ENCODE measurements at places on chromosomes 2 and 18.

GRCh38 chr2:75284345-75284744 lies 85.0 kb upstream of the TACR1 start:
- no peak for DNase-seq

- DNase-seq: no peak
Measured at GRCh38 chr2:187826023-187826422, 271.8 kb upstream of the TFPI start.

DNA sequence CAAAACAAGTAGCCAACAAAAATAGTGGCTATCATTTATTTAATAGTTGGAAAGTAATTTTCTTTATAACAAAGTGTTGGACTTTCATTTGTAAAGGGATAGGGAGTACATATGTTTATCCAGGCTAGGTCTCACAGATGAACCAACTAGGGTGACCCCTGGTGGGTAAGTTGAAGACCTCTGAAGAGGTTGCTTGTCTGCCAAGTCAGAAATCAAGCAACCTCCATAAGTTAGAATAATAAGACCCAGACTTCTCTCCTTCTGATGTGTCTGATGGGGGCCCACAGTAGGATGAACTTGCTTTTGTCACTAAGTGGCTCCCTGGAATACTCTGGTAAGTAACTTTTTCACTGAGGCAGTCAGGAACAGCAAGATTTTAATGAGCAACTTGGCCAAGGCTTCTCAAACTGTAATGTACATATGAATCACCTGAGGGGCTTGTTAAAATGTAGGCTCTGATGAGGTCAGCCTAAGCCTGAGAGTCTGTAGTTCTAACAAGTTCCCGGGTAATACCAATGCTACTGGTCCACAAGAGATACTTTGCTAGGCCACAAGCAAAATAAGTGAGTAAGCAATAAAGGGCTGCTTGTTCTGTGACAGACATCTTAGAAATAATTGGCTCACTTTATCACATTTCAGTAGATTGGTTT lies 319.6 kb downstream of the PIK3C3 start:
- DNase-seq: no peak

DNA sequence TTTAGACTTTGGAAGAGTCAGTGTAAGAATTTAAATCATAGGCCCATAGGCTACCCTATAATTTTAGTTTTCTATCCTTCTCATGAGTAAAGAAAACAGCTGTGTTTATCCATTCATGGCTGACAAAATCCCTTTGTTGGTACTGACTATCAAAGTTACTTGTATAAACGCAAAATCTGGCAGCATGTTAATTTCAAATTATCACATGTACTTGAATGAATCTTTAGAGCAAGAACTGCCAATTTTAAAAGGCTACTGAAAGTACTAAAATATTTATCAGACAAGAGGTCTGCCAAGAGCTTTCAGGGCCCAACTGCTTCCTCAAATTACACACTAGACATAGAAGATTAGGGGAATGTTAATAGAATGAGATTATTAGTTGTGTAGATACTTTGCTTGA lies 66.6 kb downstream of the MYL12B start:
- no peak for DNase-seq

DNA sequence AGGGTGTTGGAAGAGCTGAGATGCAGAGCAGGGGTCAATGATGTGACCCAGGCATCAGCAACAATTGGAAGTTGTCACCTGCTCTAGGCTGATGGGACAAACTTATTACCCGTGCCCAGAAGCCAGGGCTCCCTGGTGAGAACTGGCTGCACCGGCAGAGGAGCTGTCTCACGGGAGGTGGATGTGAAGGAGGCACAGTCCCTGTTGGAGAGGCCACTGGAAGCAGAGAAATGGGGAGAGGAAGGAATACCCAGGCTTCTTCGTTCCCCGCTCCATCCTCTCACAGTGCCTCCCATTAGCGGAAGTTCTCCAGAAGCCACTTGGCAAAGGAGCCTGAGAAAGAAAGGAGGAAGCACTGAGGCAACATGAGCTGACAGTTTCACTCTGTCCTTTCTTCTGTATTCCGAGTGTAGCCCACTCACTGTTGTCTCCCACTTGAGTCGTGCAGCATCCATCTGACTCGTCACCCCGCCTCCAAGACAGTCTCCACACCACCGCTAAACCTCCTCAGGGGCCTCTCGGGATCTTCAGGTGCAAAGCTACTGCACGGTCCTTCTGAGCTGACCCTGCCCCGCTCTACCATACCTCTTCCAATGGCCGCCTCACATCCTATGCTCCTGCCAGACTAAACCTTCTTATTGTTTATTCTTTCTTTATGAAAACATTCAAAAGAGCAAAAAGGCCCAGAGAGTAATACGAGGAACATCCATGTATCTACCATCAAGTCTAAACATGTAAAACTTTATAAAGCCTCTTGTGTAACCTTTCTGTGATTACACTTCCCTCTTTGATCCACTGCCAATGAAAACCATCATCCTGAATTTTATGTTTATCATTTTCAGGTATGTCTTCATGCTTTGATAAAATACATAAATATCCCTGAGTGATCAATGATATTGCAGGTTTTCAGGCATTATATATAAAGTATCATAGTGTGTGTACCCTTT lies 19.1 kb upstream of the AFTPH start:
- DNase-seq: no peak

DNA sequence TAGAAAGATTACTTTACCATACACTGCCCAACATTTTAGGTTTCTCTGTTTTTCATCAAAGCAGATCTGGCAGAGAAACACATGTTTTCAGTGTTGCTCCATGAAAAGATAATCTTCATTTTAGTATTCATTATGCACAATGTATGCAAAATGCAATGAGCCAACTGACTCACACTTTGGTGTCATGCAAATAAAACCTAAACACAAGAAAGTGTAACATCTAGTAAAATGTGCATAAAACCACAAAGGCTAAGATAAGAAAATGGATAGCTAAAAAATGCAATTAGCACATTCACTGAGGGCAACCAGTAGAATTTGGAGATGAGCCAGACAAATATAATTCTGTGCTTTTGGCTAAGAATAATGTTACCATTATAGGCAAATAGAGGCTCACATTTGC lies 203.5 kb upstream of the UBE2E3 start:
- no peak for DNase-seq

DNA sequence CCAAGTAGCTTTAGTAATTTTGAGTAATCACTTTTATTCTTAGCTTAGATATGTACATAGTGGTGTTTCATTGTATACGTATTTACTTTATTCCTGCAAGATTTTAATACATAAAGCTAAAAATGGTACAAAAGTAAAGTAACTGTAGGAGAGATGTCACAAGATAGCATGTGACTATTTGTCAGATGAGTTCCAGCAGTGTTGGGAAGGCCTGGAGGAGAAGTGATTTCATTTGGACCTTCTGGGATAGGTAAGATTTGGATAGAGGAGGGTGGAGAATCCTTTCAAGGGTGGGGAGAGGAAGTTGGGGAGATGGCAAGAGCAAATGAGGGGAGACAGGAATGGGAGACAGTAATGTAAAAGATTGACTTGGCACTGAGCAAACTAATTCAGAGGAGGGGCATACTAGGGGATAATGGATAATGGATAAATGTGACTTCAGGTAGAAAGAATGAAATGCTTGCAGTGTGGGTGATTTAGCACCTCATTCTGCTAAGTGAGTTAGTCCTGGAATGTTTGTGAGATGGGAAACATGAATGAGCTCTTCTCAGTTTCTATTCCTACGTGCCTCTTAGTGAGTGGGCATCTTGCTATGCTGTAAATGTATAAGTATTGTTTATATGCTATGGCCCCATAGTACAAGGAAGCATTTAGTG lies 10.5 kb downstream of the WDR43 start:
- DNase-seq: no peak

DNA sequence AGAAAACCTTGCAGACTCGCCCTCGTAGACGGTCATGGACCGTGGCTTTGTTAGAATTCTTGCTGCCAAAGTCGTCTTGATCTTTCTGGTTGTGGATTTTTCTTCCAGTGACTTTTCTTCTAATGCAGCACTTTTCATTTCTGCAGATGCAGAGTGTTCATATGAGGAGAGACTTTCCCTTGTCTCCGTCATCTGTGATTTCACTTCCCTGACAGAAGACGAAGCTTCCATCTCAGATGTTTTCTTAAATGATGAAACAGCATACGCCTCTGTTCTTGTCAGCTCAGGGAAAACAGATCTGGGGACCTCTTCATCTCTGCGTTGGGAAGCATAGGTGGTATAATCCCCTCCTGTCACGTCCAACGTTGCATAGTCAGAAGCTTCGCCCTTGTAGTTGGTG lies 50.9 kb downstream of the PLEKHA3 start:
- no peak for DNase-seq

DNA sequence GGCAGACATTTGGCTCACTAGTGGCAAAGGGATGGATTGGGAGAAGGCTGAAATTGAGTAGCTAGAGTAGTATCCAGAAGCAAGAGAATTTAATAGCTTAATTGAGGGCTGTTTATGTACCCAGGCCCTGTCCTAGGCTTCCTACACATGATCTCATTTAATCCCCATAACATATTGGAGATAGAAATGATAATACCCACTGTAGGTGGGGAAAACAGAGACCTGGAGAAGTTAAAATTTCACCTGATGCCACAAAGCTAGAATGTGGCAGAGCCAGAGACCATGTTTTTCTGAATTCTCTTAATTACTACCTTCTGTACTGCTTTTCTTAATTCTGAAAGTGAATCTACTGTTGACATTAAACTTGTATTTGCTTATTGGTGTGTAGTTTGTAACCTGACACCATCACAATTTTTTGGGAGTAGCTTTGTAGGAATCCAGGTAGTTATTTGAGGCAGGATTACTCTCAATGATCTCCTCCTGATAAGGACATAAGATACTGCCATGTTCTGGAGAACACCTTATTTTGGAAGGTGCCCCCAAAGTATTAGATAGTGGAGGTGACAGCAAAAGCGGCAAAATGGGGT lies 42.2 kb downstream of the RAB10 start:
- no peak for DNase-seq

DNA sequence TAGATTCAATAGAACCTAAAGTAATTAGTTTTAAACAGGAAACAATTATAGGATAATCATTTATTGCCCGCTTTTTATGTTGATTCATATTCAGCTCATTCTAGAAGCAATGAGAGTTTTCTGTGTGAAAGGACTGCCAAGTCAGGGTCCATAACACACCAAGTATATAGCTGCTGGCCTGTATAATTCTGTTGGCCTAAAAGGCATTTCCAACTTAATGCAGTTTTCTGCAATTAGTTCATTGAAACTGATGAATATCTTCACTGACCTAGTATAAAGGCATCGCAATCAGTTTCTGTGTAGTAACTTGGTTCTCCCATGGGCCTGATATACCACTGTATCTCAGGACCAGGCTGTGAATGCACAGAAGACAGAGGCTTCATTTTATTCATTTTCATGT lies 69.1 kb upstream of the GRB14 start:
- no peak for DNase-seq

DNA sequence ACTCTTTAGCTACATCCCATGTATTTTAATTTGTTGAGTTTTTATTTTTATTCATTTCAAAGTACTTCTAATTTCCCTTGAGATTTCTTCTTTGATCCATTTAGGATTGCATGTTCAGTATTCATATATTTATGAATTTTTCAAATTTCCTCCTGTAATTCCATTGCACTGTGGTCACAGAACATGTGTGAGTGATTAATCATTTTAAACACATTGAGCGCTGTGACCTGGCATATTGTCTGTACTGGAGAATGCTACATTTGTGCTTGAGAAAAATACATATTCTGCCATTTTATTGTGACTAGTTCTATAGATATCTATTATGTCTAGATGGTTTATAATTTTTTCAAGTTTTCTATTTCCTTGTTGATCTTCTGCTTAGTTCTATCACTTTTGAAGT lies 353.7 kb downstream of the RAD51AP2 start:
- no peak for DNase-seq

DNA sequence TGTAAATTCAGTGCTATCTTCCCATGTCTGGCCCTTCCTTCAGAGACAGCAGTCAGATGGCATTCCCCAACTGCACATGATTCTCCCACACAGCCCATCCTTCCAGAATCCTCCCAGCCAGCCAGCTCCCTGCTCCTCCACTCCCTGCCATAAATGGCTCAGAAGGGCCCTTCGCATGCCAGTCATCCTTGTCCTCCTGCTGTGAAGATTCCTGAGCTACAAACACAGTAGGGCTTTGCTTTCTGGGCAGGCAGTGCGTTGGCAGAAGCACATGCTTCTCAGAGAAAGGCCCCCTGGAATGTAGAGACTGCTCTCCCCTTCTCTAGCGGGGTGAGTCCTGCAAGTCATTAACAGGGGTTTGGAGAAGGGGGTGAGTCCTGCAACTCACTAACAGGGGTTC lies 71.9 kb downstream of the TEX51 start:
- no peak for DNase-seq

GRCh38 chr18:67961701-67962440 lies 445.4 kb upstream of the DSEL start:
- DNase-seq: no peak

- no peak for DNase-seq
Measured at GRCh38 chr2:20438334-20439192, 8.3 kb upstream of the RHOB start.

GRCh38 chr2:9914384-9915065 lies 37.0 kb upstream of the GRHL1 start:
- no peak for DNase-seq

DNA sequence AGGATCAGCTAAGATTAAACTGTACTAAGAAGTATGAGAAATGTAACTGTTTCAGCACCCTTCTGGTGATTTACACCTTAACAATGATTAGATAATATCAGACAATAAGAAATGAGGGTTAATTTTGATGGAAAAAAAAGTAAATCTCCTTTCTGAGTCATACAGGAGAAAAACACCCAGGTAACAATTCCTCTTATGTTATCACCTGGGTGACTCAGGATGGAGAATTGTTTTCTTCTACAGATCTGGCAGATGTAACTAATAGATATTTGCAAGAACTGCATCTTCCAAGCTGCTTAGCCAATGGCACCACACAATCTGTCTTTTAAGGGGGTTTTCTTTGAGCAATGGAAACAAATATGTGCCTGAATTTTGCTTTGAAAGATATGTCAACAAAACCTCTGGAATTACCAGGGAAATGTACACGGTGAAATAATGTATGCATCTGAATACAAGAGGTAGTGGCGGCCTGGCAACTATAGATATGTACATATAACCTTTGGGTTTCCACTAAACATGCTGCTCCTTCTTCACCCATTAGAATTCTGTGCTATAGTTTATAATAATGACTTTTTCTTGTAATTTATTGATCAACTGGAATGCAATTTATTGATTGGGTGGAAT lies 407.9 kb downstream of the CPS1 start:
- no peak for DNase-seq

DNA sequence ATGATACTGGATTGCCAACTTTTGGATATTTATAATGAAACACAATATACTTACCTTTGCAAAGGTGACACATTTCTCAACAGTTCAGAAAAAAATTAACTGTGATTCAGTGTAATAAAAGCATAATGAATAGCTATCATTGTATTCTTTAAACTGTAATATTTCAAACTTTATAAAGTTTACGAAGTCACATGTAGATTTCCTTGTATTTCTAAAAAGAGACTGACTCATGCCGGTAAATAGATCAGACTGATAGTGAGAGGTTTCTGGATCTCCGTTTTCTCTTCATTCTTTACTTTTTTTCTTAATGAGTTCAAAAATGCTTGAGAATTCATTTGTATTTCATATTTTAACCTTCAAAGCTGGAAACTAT lies 70.1 kb downstream of the EML4 start:
- DNase-seq: no peak

Data from stimulated activated CD8-positive, alpha-beta memory T cell treated with anti-CD3 and anti-CD28 coated beads, Interleukin-15, amount 100 ng/mL, for 4 hours (primary cell).